ENCODE measurements at places on chromosomes 12 and 14.
A peak's percentile ranks its signal among the peaks of the same experiment; 100 is the strongest.

DNA sequence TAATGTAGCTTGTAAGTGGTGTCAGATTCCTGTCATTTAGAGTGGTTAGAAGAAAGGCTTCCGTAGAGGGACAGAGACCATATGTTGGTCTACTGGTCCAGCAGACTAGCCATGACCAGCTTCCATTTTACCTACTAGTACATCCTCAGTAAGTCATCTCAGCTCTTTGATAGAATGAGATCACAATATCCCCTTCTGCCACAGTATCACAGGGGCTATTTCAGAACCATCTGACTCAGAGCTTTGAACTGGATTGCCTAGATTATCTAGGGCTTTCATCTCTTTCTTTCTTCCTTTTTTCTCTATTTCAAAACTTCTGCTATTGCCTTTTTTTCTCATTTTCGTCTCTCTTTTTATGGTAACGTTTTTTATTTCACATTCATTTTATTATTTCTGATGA is 4.7 kb downstream of the ZDHHC17 start:
- DNase-seq, result no peak

DNA sequence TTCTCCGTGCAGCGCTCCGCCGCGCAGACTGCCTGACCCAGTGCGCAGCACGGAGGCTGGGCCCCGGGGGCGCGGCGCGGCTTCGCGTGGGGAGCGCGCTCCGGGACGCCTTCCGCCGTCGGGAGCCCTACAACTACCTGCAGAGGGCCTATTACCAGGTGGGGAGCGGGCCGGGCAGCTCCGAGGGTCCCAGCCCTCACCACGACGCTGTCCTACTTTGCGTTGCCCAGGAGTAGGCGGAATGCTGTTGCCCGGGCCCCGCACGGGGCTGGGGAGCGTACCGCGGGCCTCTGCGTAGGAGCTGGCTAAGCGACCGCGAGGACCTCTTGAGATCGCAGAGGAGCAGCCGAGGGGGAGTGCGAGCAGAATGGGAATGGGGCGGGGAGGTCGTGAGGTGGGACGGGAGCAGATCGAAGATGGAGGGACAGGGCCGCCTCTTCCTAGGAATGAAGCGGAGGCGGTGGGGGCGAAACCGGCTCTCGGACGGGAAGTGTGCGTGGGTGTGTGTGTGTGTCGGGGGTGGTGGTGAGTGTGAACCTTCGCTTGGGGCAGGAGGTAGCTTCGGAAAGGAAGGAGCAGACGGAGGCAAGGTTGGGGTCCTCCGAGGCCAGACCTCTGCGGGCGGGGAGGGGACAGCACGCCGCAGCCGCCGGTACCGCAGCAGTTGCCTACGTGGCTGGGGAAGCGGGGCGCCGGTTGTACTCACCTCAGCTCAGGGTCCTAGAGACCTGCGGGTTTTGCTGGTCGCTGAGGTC is 751 bp downstream of the P3H3 start:
- no peak for DNase-seq

DNA sequence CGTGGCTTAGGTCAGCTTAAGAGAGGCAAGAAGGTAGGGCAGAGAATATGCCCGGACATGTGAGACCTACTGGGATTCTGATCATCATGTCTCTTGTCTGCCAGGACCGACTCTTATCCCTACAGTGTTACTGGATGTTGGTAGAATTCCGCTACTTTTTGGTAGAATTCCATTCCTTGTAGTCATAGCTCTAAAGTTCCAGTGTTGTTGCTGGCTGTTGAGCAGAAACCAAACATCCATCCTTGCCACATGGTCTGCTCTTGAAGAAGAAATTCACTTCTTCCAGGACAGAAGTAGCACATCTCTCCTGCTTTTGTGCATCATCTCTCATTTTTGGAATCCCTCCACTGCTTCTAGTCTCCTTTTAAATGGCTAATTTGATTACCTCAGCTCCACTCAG is 453.7 kb downstream of the RPL10L start:
- DNase-seq, result no peak

DNA sequence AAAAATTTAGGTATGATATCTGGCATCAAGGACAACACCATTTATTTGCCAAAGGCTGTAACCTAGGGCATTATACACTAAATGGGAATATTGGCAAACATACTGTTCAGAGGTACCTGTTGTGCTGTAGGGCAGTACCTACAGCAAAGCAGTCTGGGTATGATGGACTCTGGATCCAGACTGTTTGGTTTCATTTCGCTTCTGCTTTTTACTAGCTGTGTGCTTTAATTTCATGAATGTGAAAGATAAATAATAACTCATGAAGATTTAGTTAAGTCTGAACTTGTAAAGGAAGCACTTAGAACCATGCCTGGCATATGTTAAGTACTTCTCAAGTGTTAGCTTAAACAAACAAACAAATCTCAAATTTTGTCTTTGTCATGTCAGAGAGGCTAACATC is 17.7 kb upstream of the SLC38A2 start:
- DNase-seq, result no peak

GRCh38 chr12:108338915-108339657 is at the start of gene CMKLR1:
CMKLR1 (minus strand) TSS chr12:108339311; CDS start chr12:108293591, 45,720 bp downstream.
- no peak for DNase-seq

- no peak for DNase-seq
These were observed 159.2 kb downstream of the GCH1 start for GRCh38 chr14:54743382-54743781.

- DNase-seq, result no peak
These were observed 7.9 kb upstream of the GPRC5A start for GRCh38 chr12:12883369-12884001.

GRCh38 chr12:65836419-65837197 is 12.3 kb downstream of the HMGA2 start:
- no peak for DNase-seq

DNA sequence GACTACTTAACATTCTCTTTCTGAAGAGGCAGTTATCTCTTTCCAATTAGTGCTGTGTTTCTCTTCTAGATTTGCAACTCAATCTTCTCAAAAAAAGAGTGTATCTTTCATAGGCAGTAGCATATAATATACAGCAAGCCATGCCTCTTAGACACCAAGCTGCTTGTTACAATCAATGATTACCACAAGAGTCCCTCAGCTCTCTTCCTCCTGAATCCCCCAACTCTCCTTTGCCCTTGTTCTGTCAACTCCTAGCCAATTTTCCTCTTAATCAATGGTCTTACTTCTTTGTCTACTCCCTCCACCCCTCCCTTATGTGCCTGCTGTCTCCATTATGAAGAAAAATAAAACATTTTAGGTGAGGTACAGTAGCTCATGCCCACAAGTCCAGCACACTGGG is 2.6 kb downstream of the TMTC1 start:
- no peak for DNase-seq

GRCh38 chr14:74190927-74191575 is 48.2 kb upstream of the VSX2 start:
- DNase-seq, result no peak

- DNase-seq, result no peak
These were observed 10.8 kb downstream of the BEGAIN start for GRCh38 chr14:100576091-100577085.

DNA sequence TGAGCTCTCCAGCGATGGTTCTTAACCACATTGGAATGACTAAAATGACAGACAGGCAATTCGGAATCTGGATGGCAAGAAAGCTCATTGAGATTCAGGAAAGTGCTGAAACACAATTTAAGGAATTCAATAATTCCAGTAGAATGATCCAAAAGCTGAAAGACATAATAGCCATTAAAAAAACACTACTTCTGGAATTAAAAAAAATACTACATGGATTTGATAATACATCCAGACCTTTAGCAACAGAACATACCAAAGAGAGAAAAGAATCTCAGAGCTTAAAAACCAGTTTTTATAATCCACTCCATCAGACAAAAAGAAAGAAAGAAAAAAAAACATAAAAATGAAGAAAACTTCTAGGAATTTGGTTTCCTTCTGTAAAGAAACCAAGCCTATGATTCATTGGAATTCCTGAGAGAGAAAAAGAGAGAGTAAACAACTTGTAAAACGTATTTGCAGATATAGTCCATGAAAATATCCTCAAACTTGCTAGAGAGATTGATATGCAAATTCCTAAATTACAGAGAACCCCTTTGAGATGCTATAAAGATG is 52.8 kb downstream of the SLCO1B1 start:
- DNase-seq, result no peak

DNA sequence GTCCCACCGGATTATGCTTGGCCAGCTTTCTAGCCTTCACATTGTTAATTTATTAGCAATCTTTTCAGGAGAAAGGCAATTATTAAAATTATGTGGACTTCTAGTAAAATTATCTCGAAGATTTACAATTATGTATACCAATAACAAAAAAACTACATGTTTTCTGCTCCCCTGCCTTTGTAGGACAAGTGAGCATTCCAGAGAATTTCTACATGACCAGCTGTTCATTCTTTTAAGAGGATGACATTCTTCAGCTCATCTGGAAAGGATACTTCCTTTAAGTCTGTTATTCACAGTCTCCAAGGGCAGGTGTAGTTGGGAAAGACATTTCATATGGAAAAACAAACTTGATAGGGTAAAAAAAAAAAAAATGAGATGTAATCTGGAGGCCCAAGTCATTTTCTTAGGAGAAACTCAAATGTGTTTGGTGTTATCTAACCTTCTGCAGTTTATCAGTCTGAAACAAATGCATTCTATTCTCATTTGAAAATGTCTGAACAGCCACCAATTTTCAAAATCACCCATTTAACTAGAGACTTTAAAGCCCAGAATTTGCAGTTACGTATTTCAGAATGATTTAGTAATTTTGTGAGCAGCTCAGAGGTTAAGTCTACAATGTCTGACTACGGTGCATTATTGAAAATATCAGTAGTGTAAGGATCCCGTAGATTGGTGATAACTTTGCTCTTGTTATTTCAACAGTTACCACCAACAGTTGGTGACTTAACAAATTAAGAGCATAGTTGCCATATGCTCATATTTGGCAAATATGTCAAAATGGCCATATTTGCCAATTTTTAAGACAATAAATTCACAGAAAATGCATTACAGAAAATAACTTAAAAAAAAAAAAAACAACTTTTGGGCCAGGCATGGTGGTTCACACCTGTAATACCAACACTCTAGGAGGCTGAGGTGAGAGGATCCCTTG is 1.8 kb upstream of the PHLDA1 start:
- DNase-seq, result no peak

DNA sequence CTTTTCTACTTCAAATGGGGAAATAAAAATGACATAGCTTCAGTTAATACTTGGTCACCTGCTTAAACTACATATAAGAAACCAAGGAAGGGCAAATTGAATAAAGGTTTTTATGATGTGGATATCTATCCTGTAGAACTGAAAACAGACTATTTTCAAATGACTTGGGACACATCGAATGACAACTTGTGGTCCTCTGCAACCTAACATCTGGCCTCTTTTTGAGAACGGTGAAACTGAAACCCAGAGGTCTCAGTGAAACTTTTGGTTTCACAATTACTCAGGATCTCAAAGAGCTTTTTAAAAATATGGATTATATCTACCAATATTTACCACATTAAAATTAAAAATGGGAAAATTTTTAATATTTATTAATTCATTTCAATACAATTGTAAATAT is 65.2 kb downstream of the PPP2R5E start:
- DNase-seq, result no peak

- DNase-seq, result no peak
These were observed 138.8 kb upstream of the HMGA2 start for GRCh38 chr12:65685514-65685913.

DNA sequence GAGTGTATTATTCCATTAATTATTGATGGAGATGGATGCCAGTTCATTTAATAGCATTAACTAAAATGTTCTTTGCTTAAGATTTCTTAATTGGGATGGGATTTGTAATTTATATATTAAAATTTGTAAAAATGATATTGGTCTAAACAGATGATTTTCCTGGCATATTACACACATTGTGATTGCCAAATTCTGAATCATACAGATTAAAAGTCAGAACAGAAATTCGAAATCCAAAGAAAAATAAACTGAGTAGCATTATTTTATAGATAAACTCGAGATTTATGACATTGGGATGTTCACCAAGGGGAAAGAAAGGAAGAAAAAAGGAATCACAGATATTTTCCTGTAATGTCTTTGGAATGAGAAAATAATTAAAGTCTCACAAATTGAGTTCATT is 481.1 kb downstream of the CCER1 start:
- no peak for DNase-seq

DNA sequence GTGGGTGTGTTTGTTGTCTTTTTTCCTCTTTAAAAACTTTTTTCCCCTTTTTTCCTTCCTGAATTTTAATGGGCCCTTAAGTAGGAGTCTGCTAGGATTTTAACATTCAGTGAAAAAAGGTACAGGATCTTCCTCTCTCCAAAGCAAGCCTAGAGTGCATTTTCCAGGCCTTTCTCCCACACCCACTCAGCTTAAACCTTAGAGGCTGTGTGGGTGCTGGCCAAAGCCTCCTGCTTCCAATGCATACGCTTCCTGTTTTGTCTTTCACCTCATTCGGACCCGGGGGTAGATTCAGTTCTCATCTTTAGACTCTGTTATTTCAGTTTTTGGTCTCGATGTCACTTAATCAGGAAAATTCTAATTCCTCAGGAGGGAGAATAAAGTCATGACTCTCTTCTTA is 51.2 kb downstream of the TMEM30B start:
- DNase-seq, result no peak

DNA sequence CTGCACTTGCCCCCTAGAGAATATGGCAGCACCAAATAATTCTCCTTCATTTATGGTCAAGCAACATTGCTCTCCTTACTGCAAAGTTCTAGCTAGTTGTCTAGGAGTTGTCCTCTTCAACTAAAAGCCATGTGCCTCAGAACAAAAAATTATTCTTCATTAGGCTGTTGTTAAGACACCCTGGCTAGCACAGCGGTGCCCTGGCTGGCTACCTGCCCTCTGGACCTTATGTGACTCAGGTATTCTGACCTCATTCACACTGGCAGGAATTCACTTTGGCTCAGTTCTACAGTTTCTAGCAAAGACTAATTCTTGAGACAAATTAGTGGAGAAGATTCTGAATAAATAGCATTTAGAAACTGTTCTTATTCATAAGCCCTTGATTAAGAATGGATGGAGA is 224.4 kb upstream of the KRR1 start:
- no peak for DNase-seq

GRCh38 chr12:20490213-20490612 is 121.9 kb downstream of the PDE3A start:
- no peak for DNase-seq

GRCh38 chr14:42214981-42215491 is 608.4 kb downstream of the LRFN5 start:
- DNase-seq, result no peak

- DNase-seq, result no peak
These were observed 38.5 kb downstream of the PTGER2 start for GRCh38 chr14:52352569-52352968.

DNA sequence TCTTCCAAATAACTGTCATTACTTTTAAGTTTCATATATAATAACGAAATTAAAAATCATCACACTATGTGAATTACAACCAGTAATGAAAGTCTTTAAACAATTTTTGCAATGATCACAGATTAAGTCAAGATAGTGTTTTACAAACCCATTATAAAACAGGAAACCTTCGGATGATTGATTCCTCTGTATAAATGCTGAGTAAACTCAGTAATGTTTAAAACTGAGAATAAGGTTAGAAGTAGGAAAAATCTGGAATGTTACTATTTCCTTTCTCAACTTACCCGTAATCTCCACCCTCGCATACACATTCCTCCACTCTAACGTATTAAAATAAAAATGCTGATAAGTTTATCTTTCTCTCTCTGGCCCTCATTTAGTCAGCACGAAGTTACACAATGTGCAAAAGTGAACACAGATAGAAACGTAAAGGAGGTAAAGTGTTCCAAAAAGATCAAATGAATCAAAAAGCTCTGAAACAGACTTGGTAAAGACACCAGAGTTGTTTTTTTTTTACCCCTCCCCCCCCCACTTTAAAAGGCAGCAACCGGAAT is 1.6 kb downstream of the ZFC3H1 start:
- DNase-seq, result no peak

- no peak for DNase-seq
These were observed 141.9 kb upstream of the PRKD1 start for GRCh38 chr14:30069536-30069935.

- DNase-seq, result peak; percentile 68
These were observed 81.2 kb downstream of the IRF2BPL start for GRCh38 chr14:76947078-76947837.

All from stimulated activated CD4-positive, alpha-beta T cell treated with anti-CD3 and anti-CD28 coated beads, TNF-alpha, amount 100 ng/mL, for 48 hours (primary cell).